Type B pancreatic cell (in vitro differentiated cells): ENCODE measurements at places on chromosomes 6 and 20. TPM values are rescaled to one million over a fixed set of nuclear protein-coding genes. Genes with fewer than 3 reads are reported as not detected.

- no peaks in the 10 kb centered on the region for H3K36me3 ChIP-seq
- H3K4me3 ChIP-seq: no peak overlapping the region
- no peak overlapping the region for H3K27ac ChIP-seq
- no peak for DNase-seq
These were observed 440.4 kb downstream of the BTBD3 start for GRCh38 chr20:12358006-12358654.

DNA sequence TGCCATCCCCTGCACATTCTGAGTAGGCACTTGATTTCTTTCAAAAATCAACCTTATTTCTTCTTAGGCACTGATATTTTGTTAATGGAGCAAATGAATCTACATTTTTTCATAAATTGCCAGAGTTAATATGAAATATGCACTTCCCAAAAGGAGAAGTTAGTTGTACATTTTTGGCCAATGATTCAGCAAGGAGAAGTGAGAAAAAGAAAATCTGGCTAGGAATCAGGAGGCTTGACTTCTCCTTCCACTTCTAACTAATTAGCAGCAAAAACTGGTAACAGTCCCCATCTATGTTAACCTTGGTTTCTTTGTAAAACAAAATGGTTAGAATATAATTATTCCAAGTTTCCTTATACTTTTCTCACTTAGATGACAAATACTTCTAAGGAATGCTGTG lies 7.0 kb upstream of the DSE start:
- no peak for DNase-seq
- H3K36me3 ChIP-seq: no peaks in the 10 kb centered on the region
- no peak overlapping the region for H3K4me3 ChIP-seq
- H3K27ac ChIP-seq: no peak overlapping the region
- H3K27me3 ChIP-seq: peaks cover 2% of the 10 kb centered on the region

- no peak overlapping the region for H3K4me3 ChIP-seq
- DNase-seq: peak; percentile 34
- H3K27me3 ChIP-seq: no peaks in the 10 kb centered on the region
These were observed 100.6 kb upstream of the AFDN start for GRCh38 chr6:167726043-167726621.

- H3K27me3 ChIP-seq: peaks cover 22% of the 10 kb centered on the region
- H3K4me1 ChIP-seq: peaks cover 7% of the 10 kb centered on the region
- no peak overlapping the region for H3K4me3 ChIP-seq
- no peak for DNase-seq
These were observed 80.6 kb upstream of the SULF2 start for GRCh38 chr20:47865912-47866311.

DNA sequence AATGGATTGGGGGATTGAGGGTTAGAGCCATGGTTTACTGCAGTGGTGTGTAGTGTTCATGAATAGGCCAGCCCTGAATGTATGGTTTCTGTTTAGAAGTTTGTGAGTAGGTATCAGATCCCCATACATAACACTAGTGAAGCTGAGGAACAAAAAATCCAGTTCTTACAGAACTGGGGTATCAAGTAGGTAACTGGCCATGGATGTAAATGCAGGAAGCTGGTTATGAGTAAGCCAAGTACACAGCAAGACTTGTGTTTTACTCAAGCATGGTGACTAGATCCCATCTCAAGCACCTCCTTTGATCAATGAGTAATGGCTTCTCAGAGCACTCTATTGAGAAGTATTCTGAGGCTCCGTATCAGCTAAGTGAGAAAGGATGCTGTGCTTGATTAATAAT lies 613.7 kb upstream of the FLRT3 start:
- H3K36me3 ChIP-seq: no peaks in the 10 kb centered on the region
- no peak overlapping the region for H3K27ac ChIP-seq
- H3K4me3 ChIP-seq: no peak overlapping the region
- no peaks in the 10 kb centered on the region for H3K27me3 ChIP-seq
- peaks cover 42% of the 10 kb centered on the region for H3K4me1 ChIP-seq

GRCh38 chr6:152124429-152125074 lies 317.1 kb downstream of the ESR1 start:
- H3K4me1 ChIP-seq: peaks cover 27% of the 10 kb centered on the region
- no peak for DNase-seq

- no peaks in the 10 kb centered on the region for H3K36me3 ChIP-seq
- H3K4me1 ChIP-seq: no peaks in the 10 kb centered on the region
- peaks cover 9% of the 10 kb centered on the region for H3K27me3 ChIP-seq
- H3K4me3 ChIP-seq: no peak overlapping the region
- DNase-seq: no peak
- peak overlapping the region; percentile 23 for H3K27ac ChIP-seq
These were observed 8.0 kb upstream of the SLC17A3 start for GRCh38 chr6:25882051-25882496.

- DNase-seq: no peak
- peak overlapping the region; percentile 5 for H3K27ac ChIP-seq
- peaks cover 34% of the 10 kb centered on the region for H3K4me1 ChIP-seq
- H3K27me3 ChIP-seq: no peaks in the 10 kb centered on the region
These were observed 79.9 kb upstream of the SPTLC3 start for GRCh38 chr20:12928755-12929401.

DNA sequence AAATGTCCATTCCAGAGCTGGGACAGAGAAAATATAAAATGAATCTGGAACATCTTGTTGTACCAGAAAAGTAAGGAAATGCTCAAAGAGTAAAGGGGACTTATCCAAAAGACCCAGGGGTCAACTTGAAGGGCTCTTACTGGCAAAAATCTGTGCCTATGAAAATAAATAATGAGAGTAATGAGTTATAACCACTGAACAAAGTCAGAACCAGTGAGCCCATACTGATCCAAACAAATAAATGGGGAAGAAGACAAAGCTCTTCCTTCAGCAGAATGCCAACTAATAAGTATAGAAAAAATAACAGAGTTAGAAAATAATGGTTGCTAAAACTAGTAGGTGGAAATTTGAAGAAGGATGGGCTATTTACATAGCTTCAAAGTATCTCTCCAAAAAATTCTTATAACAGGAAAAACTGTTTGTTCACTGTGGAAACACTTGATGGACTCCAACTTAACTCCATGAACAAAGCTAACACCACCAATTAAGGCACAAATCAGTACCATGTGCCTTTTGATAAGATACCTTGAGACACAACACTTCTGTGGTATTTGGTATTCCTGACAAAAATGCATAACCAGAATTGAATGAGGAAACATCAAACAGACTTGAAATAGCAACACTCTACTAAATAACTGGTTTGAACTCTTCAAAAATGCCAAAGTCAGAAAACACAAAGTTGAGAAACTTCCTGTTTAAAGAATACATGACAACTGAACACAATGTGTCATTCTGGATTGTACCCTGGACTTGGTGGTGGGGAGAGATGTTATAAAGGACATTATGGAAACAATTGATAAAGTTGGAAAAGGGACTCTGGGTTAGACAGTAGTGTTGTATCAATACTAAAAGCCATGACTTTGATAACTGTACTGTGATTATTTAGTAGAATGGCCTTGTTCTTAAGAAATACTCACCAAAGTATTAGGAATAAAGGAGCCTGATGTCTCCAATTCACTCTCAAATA lies 197.5 kb downstream of the ISM1 start:
- no peak overlapping the region for H3K27ac ChIP-seq
- no peak overlapping the region for H3K4me3 ChIP-seq
- H3K4me1 ChIP-seq: peaks cover 9% of the 10 kb centered on the region
- no peak for DNase-seq

- peaks cover 19% of the 10 kb centered on the region for H3K4me1 ChIP-seq
- H3K36me3 ChIP-seq: no peaks in the 10 kb centered on the region
- peak overlapping the region; percentile 14 for H3K27ac ChIP-seq
- no peaks in the 10 kb centered on the region for H3K27me3 ChIP-seq
- no peak for DNase-seq
These were observed 63.8 kb upstream of the CLDN20 start for GRCh38 chr6:155200012-155200411.

DNA sequence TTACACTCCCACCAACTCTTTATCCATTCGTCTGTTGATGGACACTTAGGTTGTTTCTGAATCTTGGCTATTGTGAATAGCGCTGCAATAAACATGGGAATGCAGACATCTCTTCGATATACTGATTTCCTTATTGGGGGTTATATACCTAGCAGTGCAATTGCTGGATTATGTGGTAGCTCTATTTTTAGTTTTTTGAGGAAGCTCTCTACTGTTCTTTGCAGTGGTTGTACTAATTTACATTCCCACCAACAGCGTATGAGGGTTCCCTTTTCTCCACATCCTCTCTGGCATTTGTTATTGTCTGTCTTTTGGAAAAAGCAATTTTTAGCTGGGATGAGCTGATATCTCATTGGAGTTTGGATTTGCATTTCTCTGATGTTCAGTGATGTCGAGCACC lies 4.6 kb upstream of the PFDN4 start:
- H3K27ac ChIP-seq: no peak overlapping the region
- no peaks in the 10 kb centered on the region for H3K36me3 ChIP-seq
- no peaks in the 10 kb centered on the region for H3K27me3 ChIP-seq
- no peak for DNase-seq
- peaks cover 14% of the 10 kb centered on the region for H3K4me1 ChIP-seq
- no peak overlapping the region for H3K4me3 ChIP-seq

- peak within 1 kb of the TSS; percentile 77 for H3K4me3 ChIP-seq
- no peaks in the 10 kb centered on the region for H3K36me3 ChIP-seq
- DNase-seq: no peak
- H3K4me1 ChIP-seq: peaks cover 20% of the 10 kb centered on the region
- peaks cover 20% of the 10 kb centered on the region for H3K27me3 ChIP-seq
These were observed at the start of gene SLPI for GRCh38 chr20:45254383-45255262. TSS of gene SLPI (minus strand) at chr20:45254564. CDS start at chr20:45254543, 21 bp downstream.

DNA sequence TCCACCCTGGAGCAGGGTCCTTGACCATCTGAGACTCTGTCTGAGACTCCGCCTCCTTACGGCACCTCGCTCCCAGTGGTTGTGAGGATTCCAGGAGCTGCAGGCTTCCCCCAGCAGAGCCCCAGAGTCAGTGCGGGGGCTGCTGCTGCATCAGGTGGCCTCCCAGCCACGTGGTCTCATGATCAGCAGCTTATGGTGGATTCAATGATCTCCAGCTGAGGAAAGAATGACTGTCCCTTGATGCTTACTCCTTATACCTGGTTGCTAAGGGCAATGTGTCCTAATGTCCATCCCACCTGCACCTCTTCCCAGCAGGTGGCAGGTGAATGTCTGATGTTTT lies 40.0 kb downstream of the SLC22A1 start:
- H3K36me3 ChIP-seq: peaks cover 10% of the 10 kb centered on the region
- no peaks in the 10 kb centered on the region for H3K27me3 ChIP-seq
- H3K27ac ChIP-seq: no peak overlapping the region
- no peak overlapping the region for H3K4me3 ChIP-seq
- DNase-seq: no peak

- DNase-seq: no peak
- peaks cover 15% of the 10 kb centered on the region for H3K27me3 ChIP-seq
- no peak overlapping the region for H3K4me3 ChIP-seq
- no peaks in the 10 kb centered on the region for H3K4me1 ChIP-seq
These were observed 36.3 kb upstream of the TGM2 start for GRCh38 chr20:38201356-38201755.

DNA sequence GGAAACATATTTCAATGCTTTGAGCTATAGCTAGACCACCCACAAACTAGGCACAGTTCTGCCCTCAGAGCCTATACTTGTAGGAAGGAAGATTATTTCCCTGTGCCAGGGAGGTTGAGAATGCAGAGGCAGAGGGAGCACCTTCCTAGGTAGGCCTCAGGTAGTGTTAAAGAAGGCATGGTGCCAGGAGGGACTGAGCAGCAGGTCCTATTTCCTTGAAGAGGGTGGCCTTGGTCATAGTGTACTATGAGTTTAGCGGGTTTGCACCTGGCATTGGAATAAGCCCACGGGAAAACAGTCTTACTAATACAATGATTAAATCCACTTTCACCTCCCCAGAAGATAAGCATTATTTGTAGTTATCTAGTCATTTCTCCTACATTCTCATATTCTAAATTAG lies 375.4 kb downstream of the CDKAL1 start:
- H3K27me3 ChIP-seq: no peaks in the 10 kb centered on the region
- no peak overlapping the region for H3K4me3 ChIP-seq
- peaks cover 19% of the 10 kb centered on the region for H3K36me3 ChIP-seq
- peaks cover 5% of the 10 kb centered on the region for H3K4me1 ChIP-seq
- DNase-seq: no peak
- no peak overlapping the region for H3K27ac ChIP-seq

GRCh38 chr6:110357664-110358552 lies at the start of gene METTL24:
TSS of gene METTL24 (minus strand) at chr6:110358349. CDS start at chr6:110358272, 77 bp downstream.
- peak within 1 kb of the TSS; percentile 88 for H3K27ac ChIP-seq
- H3K4me1 ChIP-seq: peaks cover 71% of the 10 kb centered on the region
- peaks cover 29% of the 10 kb centered on the region for H3K27me3 ChIP-seq
- no peaks in the 10 kb centered on the region for H3K36me3 ChIP-seq
- no peak for DNase-seq

GRCh38 chr6:90468080-90468479 lies 118.8 kb downstream of the MAP3K7 start:
- peaks cover 29% of the 10 kb centered on the region for H3K4me1 ChIP-seq
- no peak for DNase-seq
- H3K27ac ChIP-seq: no peak overlapping the region

DNA sequence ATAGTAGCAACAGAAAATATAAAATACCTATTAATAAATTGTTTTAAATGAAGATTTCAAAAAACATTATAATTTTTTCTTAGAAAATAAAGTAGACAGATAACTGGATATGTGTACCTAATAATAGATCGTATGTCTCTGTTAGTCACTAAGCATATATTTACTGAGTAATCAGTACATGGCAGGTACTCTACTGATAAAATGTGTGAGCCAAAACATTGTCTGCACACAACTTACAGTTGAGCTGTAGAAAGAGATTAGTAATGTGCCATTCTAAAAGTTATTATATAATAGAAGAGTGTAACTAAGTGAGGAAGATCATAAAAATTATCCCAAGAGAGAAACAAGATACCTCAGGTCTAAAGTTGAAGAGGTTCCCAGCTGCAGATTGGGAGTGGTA lies 929.9 kb upstream of the EPHA7 start:
- H3K27me3 ChIP-seq: no peaks in the 10 kb centered on the region
- DNase-seq: no peak
- no peak overlapping the region for H3K27ac ChIP-seq
- H3K4me1 ChIP-seq: peaks cover 7% of the 10 kb centered on the region

DNA sequence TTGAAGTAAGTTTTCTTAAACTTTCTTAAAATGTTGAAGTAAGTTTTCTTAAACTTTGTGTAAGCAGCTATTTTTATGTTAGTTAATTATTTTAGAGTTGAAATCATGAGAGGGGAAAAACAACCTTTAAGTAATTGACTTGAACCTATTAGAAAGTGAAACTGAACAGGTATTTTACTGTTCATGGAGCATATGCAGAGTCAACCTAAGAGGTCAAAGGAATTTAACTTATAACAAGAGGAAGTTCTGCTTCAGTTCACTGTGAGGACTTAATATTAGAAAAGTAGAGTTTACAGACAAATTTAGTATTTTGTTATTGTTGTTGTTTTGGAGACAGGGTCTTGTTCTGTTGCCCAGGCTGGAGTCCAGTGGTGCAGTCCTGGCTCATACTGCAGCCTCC lies 38.0 kb downstream of the CDYL start:
- peaks cover 15% of the 10 kb centered on the region for H3K36me3 ChIP-seq
- H3K4me1 ChIP-seq: peaks cover 8% of the 10 kb centered on the region
- no peak overlapping the region for H3K4me3 ChIP-seq
- no peak overlapping the region for H3K27ac ChIP-seq
- no peak for DNase-seq

The FOXP4 gene
- total RNA-seq: 62.2 and 100 TPM in 2 replicates

The MYB gene
- 4.7 and 4.9 TPM in 2 replicates for total RNA-seq

The PRPH2 gene
- not detected in 2 replicates for total RNA-seq

The SLC17A1 gene
- total RNA-seq: 0.85 and 1.2 TPM in 2 replicates

The CST1 gene
- 53.5 and 409 TPM in 2 replicates for total RNA-seq

The ZNF391 gene
- 4.9 and 8.4 TPM in 2 replicates for total RNA-seq

The EYA4 gene
- total RNA-seq: 2.3 and 29.7 TPM in 2 replicates

The SCGN gene
- total RNA-seq: 47.1 and 89.1 TPM in 2 replicates
